WTC11 (cell line): ENCODE measurements at places on chromosomes 7 and 10.

DNA sequence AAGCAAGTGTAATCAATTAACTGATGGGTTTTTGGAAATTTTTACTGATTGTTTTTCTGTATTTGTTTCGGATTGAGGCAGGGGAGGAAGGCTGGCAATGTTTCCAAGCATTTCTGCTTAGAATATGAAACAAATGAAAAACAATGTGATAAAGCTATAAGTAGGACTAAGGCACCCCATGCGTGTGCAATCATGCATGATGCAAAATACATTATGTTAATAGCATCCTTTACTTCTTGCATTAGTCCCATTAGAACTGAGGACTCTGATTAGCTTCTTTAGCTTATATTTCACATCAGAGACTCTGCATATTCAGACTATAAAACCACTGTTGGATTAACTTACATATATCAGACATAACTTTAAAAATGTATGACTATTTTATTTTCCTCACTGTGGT is 48.7 kb upstream of the AGMO start:
- DNase-seq, result no peak

DNA sequence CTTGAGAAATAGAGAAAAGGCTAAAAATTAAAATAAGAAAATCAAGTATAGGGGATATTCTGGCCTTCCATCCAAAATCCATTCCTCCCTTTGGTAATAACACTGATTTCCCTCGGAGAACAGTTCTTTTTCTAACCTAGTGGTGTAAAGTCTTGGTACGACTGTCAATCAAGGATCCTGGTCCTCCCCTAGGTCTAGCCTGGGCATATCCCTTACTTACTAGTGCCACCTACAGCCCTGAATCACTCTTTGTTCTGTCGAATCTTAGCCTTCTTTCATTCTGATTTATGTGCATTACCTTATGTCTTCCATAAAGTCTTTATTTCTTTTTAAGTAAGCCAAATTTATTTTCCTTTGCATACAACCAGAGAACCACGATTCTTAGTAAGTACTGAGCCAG is 298.7 kb upstream of the LRRTM3 start:
- peak; percentile 16 for DNase-seq

- no peak for DNase-seq
These were observed 103.5 kb upstream of the NANOS1 start for GRCh38 chr10:118926072-118926417.

DNA sequence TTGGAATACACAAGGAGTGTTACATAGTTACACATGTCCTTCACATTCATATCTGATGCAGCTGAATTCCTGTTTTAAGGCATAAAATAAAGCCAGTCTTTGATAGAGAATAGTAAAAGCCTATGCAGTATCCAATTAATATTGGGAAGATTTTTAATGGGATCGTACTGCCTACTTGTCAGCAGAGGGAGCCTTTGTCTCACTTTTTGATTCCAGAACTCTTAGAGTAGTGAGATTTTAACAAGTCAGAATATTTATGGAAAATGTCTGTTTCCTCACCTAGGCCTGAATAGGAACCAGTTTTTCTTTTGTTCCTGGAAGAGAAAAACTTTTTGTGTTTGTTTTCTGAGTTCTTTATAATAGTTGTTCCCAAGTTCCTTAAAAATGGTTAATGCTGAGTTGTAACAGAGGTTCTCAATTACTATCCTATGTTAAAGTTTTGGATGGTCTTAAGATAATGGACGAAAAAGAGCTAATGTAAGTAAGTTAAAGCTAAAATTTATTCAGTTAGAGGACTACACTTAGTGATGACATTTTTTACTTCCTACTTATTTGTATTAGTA is 114.0 kb downstream of the BBS9 start:
- DNase-seq, result no peak

- DNase-seq, result no peak
These were observed 89.7 kb upstream of the STEAP4 start for GRCh38 chr7:88396295-88396947.

- DNase-seq, result no peak
These were observed 10.5 kb downstream of the TMEM273 start for GRCh38 chr10:49177391-49178355.

DNA sequence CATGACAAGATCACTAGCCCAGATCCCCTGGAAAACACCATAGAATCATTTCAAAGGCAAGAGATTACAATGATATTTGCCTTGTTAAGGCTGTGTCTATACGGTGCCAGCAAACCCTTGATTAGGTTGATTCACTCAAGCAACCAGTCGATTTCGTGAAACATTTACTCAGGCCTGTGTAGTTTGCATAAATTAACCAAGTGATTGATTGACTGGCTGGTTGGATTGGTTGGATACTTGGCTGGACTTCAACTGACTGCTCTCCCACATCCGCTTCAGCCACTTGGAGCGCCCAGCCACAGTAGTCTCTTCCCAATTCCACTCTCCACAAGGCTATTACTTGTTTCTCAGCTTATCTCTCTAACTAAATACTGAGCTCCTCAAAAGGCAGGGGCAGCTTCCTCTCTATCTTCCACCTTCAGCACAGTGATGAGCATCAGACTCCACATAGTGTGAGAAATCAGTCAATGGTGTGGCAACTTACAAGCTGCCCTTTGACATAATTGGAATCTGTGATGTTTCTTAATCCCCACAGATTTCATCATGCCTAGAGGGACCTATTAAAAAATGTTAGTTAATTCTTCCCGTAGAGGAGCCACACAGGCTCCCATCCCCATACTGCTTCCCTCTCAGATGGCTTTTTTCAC is 217.4 kb downstream of the GRM8 start:
- no peak for DNase-seq

GRCh38 chr10:132366499-132366898 is 30.5 kb upstream of the PWWP2B start:
- no peak for DNase-seq

- DNase-seq, result no peak
These were observed 81.7 kb downstream of the RNF32 start for GRCh38 chr7:156722043-156722826.

GRCh38 chr10:121791761-121792160 is 136.1 kb downstream of the ATE1 start:
- DNase-seq, result no peak

GRCh38 chr7:140981951-140982350 is 32.8 kb downstream of the MRPS33 start:
- DNase-seq, result no peak

- peak; percentile 20 for DNase-seq
These were observed 276.1 kb upstream of the NEBL start for GRCh38 chr10:21172930-21173801.

DNA sequence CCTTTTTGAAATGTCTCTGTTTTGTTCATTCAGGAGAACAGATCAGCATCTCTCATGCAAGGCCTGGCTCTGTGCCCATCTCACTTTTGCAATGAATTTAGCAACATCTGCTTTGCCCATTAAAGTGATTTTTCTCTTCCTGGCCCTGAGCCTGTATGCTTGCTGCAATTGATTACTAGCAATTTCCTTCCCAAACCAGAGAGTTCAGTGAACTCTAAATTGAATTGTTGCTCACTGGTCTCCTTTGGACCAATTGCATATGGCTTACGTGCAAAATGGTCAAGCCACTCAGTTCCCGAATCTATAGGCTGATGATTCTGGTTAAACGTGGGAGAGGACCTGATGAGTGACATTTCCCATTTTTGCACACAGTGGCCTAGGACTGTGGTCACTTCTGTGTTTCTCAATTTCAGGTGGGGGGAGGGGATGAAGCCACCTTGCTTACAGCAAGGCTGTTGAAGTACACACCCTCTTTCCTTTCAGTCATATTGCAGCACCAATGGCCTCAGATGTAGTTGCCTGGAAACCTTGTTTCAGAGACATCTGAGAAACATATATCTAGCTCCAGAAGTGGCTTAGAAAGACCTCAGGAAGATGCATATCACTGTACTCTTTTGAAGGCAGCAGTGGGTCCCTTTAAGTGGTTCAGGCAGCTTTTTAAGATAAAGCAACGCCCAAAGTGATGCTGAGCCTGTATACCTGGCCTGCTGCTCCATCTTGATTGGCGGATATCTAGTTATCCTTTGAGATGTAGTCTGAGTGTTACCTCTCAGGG is 201.4 kb downstream of the PTEN start:
- no peak for DNase-seq

- DNase-seq, result no peak
These were observed 125.2 kb upstream of the PALS2 start for GRCh38 chr7:24448038-24448437.

DNA sequence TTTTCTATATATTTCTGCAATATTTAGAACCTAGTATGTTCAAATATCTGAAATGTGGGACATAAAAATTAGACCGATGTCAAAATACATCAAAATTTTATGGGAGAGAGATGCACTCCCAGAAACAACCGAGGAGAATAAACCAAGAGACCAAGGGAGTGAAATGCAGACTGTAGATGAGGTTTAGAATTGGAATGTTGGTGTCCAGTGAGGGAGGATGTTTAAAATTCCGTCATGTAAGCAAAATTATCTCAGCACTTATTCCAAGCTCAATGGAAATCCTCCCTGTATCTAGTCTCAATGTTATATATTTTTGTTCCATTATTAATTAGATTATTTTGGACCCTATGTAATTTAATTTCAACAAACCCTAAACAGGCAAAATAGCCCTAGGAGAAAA is 61.9 kb upstream of the MAGI2 start:
- DNase-seq, result no peak

- no peak for DNase-seq
These were observed 89.5 kb upstream of the CCDC6 start for GRCh38 chr10:59995862-59996261.

- DNase-seq, result peak; percentile 20
These were observed 81.9 kb upstream of the PRKG1 start for GRCh38 chr10:50992356-50992901.

- DNase-seq, result no peak
These were observed 120.4 kb upstream of the RAB11FIP2 start for GRCh38 chr10:118167056-118167700.

GRCh38 chr10:69469976-69470375 is 18.7 kb downstream of the TSPAN15 start:
- DNase-seq, result no peak

- no peak for DNase-seq
These were observed 50.8 kb downstream of the ALOX5 start for GRCh38 chr10:45424668-45425404.

GRCh38 chr10:3783316-3783681 is 1.7 kb downstream of the KLF6 start:
- peak; percentile 62 for DNase-seq

DNA sequence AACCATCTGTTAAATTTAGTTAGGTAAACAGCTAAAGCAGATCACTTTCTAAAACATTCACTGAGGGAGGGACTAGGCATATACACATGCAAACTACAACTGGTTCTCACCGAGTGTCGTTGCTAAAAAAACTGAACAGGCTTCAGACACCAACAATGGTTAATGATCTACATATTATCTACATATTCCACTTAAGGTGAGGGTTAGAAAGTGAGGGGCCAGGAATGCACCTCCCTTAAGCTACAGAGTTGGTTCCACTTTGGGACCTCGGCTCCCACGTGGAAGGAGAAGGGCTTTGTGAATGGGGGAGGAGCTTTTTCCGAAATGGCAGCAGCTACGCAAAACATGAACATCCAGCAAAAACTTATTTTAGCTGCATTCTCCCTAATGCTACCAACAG is 5.8 kb downstream of the CTBP2 start:
- DNase-seq, result no peak

- no peak for DNase-seq
These were observed 34.5 kb downstream of the PPP1R3C start for GRCh38 chr10:91598211-91598977.

- DNase-seq, result no peak
These were observed 254.7 kb upstream of the PTER start for GRCh38 chr10:16182144-16182543.

DNA sequence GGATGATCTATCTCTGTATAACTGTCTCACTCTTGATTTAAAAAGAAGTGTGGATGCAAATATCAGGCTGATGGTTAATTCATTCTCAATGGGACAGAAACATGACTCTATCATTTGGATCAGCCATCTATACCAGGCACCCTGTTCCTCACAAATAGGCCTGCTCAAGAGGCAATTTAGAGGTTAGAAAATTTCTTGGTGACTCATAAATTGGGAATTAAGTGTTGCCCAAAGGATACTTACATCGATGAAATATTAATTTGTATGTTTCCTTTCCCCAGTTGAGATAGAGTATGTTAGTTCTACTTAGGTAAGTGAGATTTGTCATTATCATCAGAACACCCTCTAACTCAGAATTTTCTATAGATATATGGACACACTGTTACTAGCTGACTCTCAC is 57.7 kb downstream of the PRSS58 start:
- DNase-seq, result no peak

DNA sequence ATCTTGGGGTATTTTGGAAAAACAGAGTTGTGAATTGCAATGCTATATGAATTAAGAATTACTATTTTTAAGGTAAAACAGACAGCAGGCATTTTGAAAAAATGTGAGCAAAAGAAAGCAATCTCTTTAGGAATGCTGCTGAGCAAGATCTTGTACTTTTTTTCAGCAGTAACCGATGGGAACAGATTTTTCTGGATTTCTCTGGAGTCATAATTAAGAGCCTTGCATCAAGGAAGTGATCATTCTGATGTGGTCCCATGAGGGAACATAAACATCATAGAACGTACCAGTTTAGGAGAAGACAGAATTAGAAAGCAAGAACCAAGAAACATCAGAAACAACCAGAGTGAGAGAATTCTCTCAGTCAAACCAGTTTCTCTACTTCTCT is 157.0 kb upstream of the AGR3 start:
- no peak for DNase-seq

GRCh38 chr7:136912339-136912738 is 43.9 kb downstream of the CHRM2 start:
- no peak for DNase-seq

DNA sequence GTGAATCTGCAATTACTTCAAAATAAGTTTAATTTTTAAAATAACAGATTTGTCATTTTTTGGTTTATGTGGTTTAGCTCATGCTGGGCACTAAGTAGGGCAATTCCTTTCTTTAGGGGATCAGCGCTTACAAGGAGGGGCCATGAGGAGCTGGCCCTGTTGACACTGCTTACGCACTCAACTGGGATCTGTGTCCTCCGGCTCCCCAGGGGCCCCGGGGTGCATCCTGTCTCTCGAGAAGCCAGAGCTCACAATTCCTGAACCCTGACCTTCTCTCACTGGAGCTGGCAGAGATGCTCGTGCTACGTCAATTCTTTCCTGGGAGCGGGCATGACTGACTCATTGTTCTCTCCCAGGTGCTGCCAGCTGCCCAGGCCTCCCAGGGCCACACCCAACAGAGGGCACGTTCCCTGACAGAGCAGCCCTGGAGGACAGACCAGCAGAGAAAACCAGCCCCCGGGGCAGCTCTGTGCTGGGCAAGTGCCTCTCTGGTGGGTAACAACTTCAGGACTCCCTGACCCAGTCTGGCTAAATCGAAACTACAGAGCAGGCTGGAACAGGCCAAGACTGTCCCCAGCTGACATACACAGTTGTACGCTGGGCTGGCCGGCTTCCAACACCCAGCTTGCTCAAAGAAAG is 36.8 kb downstream of the CTBP2 start:
- no peak for DNase-seq

GRCh38 chr10:79404690-79405131 is 40.7 kb downstream of the ZCCHC24 start:
- no peak for DNase-seq
